ENCODE measurements at places on chromosomes 3 and 15. TPM values are rescaled to one million over a fixed set of nuclear protein-coding genes. Genes with fewer than 3 reads are reported as not detected.
A peak's percentile ranks its signal among the peaks of the same experiment; 100 is the strongest.

DNA sequence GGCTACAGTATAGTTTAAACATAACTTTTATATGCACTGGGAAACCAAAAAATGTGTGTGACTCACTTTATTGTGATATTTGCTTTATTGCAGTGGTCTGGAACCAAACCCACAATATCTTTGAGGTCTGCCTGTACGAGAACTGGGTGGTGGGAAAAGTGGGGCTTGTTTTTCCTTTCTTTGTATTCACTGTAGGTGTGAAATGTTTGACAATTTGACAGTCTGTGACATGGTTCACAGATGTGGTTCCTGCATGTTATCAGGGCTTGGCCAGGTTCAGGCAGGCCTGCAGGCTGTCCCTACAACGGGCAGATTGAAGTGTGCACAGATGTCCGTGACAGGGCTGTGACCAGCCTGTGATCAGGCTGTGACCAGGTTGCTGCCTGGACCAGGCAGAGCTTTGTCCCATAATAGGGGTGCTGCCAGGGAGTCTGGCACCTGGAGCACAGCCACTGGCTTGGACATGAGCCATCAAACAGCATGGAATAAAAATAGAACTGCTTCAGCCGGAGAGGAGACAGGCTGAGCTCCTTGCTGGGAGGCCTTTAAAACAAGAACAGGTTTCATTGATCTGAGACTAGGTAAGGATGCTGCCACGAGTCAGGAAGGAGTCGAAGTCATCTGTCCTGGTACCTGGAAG is 61.0 kb downstream of the KLF13 start:
- DNase-seq = no peak

DNA sequence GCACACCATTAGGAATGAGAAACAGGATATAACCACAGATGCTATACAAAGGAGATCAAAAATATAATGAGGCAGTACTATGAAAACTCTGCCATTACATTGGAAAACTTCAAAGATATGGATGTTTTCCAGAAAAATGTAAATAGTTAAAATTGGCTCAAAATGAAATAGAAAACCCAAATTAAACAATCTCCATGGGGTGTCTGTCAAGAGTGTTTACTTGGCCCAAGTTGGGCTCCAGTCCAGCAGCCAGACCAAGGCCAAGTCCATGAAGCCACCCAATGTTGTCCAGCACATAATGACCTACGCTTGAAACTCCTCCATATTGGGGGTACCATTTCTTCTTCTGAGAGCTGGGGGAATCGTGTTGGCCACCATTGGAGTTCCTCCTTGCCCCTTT is 37.1 kb downstream of the CTXND1 start:
- DNase-seq = no peak

DNA sequence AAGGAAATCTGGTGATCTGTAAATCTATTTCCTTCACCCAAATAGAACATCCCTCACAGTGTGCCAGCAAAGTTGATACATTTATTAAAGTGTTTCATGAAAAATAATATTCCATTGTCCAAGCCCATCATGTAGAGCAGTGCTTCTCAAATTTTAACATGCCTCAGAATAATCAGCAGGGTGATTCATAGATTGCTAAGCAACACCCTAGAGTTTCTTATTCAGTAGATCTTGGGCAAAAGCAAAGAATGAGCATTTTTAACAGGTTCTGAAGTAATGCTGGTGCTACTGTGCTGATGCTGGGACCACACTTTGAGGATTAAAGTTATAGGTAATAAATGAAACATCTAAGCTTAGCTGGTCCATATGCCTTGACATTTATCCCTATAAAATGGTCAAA is 210.5 kb downstream of the ZIC4 start:
- DNase-seq = no peak

- no peak for DNase-seq
These were observed 230.0 kb upstream of the TBC1D5 start for GRCh38 chr3:17972476-17972875.

DNA sequence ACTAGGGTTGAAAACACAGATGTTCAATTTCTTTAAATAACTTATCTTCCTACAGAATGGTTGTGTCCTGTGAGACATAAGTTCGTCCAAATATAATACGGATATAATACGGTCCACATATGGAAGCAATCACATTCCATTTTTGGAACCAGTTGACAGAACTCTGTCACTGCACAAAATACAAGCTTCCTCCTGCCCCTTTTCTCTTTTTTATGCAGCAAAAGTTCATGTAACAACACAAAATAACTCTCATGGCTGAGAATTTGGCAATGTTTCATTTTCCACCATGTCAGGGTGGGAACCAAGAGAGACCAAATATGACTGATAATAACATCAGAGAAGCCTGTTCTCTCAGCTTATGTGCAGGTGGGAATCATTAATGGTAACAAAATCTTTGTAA is 158.1 kb upstream of the ZNF385D start:
- peak; percentile 37 for DNase-seq

GRCh38 chr3:189143321-189143720 is 28.4 kb upstream of the TPRG1 start:
- no peak for DNase-seq

GRCh38 chr3:188881954-188882641 is 289.7 kb upstream of the TPRG1 start:
- no peak for DNase-seq

The LRTM1 gene
- polyA plus RNA-seq = not detected

The DPPA2 gene
- polyA plus RNA-seq = not detected

The SPINK8 gene
- not detected for polyA plus RNA-seq

The C3orf22 gene
- not detected for polyA plus RNA-seq
